ENCODE measurements at places on chromosomes 12 and 14. TPM values are rescaled to one million over a fixed set of nuclear protein-coding genes. Genes with fewer than 3 reads are reported as not detected.

OR10P1 gene
- not detected for polyA plus RNA-seq

DNA sequence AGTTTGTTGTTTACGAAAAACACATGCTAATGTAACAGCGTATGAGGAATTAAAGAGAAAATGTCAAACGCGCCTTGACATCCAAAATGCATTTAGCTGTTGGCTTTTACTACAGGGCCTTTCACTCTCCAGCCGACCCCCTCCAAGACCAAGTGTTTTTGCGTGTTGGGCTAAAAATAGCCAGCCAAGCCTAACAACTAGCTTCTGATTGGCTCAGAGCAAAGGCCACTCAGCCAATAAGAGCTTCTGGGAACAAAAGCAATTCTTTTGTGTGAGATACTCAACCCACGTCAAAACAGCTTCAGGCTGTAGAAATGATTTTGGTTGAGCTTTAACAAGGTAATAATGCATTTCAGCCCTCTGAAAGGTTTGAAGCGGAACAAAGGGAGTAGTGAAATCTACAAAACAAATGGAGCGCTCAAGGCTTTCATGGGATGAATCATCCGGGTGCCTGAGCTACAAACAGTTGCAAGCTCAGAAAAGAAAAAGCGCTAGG lies 198.7 kb upstream of the DCN start:
- peak; percentile 95 for DNase-seq

DNA sequence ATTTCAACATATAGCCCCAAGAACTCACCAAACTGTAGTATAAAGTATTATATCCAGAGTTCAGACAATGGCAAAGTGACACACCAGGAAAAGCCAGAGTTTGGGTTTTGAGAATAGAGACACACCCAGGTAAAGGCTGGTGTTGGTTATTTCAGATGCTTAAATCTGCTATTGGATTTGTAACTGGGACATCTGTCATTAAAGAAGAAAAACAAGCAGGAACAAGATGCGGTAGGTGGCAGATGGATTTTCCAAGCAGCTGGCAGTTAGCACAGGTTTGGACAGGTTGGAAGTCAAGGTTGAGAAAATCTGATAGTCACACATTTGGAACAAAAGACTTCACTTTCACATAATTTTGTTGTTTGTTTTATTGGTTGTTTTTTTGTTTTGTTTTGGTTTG lies 14.4 kb upstream of the CDK17 start:
- no peak for DNase-seq

DNA sequence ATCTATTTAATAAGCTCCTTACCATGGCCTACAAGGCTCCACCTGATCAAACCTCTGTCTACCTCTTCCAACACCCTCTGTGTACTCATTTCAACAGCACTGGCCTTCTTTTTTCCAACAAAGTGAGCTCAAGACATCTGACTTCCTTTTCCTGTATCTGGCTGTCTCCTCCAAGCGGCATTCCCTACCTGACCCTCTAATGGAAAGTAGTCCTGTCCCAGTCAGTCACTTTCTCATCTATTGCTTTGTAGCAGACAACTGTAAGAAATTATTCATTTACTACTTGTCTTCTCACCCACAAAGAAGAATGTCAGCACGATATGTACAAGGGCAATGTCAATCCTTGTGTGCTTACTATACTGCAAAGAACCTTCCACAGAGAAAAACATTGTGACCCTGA lies 149.6 kb downstream of the MED13L start:
- no peak for DNase-seq

TAS2R46 gene
- 0.19 TPM for polyA plus RNA-seq

DNA sequence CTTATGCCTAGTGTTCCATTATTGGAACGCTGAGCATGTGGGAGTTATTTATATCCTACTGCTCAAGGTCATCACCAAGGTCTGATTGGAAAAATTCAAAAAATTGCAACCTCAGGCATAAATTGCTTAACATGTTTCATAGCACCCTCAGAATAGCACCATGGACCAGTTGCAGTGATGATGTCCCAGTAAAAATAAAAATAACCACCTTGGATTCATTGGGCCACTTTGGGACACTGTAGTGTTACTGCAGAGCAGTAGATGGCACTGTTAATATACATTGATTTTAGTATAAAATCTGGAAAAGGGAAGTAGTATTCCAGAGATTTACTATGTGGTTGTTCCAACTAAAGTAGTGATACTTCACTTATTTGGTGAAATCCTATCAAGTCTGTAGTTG lies 31.0 kb upstream of the PTCSC3 start:
- DNase-seq = no peak

DNA sequence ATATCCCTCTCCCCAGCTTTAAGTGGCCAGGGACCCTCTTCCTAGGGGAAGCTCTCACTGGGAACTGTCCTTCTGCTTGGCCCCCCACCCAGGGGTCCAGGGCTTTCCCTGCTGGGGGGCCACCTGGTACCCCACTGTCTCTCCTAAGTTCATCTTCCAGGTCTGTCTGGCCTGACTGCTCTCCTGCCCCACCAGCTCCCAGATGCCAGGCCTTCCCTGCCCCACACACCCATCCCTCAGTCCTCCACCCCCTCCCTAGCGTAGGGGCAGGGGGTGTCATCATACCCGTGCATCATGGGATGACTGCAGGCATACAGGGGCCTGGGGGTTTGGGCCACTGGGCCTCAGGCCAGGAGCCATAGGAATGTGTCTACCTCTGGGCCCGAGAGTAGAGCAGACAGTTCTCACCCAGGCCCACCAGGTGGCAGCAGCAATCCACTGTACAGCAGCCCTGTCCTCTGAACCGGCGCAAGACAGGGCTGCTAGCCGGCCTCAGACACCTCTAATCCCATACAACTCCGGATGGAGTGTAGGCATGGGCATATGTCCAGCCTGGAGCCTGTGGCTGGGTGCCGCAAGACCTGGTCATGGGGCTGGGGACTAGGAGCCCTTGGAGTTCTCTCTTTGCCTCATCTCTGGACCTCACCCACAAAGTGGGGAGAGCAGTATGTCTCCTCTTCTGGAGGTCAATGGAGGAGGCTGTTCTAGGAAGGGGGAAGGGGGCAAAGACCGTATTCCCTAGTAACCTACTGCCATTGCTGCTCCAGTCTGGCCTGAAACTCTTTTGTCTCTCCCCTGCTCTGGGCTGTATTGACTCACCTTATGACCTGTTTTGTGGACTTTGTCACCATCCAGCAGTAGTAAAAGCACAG lies 10.0 kb upstream of the SMARCD1 start:
- DNase-seq = peak; percentile 79

- DNase-seq = peak; percentile 89
These were observed 1.8 kb upstream of the LRFN5 start for GRCh38 chr14:41604721-41605531.

GRCh38 chr12:98830657-98831056 lies 185.6 kb downstream of the APAF1 start:
- no peak for DNase-seq

DNA sequence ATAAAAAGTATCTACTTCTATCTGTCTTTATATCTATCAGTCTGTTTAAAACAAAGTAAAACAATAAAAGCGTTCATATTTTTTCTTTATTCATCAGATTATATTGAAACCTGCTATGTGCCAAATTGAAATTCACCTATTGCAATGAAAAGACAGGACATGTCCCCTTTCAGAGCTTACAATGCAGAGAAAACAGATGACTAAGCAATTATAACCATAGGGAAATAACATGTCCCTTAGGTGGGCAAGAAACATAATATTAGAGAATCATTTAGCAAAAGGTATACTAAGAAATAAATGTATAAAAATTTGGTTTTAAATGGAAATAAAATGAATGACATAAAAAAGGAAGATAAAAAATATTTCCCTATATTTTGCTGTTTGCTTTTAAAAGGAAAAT lies 1421.3 kb downstream of the FSCB start:
- no peak for DNase-seq

SIX1 gene
- 6.3 TPM for polyA plus RNA-seq

Data from renal pelvis (tissue), 12 donors.